ENCODE measurements at places on chromosomes 16 and 17. TPM values are rescaled to one million over a fixed set of nuclear protein-coding genes. Genes with fewer than 3 reads are reported as not detected.

- DNase-seq: no peak
These were observed 152.5 kb downstream of the XYLT1 start for GRCh38 chr16:17318238-17318637.

DNA sequence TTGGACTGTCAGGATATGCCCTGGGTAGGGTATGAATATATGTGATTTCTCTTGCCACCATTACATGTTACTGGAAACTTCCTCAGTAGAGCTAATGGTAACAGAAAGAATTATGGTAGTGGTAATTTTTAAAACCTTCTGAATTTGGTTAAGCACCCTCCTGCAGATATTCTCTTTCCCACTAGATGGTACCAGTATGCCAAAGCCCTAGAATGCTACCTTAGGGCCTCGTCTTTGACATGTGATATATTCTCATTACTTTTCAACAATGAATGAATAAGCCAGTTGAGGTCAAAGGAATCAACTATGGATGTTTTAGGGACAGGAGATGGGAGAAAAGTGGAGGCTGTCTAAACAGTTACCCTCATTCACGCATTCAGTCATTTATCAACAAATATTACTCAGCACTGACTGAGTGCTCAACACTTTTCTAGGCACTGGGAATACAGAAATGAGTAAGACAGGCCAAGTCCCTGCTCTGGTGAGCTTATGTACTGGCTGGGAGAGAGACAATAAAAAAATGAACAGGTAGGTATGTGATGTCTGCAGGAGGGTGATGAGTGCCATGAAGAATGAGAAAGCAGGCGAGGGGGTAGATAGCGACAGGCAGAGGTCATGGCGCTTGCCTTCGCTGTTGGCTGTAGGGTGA, 14.7 kb downstream of the CDH13 start:
- no peak for DNase-seq

GRCh38 chr17:10417431-10417830, 4.3 kb downstream of the MYH8 start:
- no peak for DNase-seq

DNA sequence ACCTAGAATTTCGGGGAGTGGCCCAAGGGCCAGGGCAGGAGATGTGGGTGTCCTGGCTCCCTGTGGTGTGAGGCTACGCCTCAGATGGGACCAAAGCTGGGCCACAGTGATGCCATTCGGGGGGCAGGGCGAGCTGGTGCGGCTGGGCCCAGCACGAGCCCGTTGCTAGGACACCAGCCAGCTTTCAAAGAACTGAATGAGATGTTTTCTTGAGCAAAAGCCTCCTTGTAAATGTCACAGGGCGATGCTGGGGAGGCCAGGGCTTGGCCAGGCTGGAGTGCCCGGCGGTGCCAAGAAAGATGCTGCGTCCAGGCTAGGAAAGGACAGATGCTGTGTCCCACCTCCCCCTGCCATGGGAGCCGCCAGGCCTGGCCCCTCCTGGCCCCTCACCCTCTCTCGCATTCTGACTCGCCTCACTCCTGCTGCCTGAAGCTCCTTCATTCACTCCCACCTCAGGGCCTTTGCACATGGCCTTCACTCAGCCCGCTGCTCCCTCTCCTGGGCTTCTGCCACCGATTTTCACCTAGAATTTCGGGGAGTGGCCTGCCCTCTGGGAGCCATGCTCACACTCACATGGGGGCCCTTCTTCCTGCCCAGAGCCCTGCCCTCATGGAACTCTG, 39.1 kb downstream of the CPNE2 start:
- no peak for DNase-seq

GRCh38 chr17:79075861-79076406, 1.3 kb downstream of the ENGASE start:
- DNase-seq: no peak

Gene UMOD
- total RNA-seq: not detected

- DNase-seq: no peak
These were observed 10.6 kb downstream of the RAB40B start for GRCh38 chr17:82687871-82688270.

DNA sequence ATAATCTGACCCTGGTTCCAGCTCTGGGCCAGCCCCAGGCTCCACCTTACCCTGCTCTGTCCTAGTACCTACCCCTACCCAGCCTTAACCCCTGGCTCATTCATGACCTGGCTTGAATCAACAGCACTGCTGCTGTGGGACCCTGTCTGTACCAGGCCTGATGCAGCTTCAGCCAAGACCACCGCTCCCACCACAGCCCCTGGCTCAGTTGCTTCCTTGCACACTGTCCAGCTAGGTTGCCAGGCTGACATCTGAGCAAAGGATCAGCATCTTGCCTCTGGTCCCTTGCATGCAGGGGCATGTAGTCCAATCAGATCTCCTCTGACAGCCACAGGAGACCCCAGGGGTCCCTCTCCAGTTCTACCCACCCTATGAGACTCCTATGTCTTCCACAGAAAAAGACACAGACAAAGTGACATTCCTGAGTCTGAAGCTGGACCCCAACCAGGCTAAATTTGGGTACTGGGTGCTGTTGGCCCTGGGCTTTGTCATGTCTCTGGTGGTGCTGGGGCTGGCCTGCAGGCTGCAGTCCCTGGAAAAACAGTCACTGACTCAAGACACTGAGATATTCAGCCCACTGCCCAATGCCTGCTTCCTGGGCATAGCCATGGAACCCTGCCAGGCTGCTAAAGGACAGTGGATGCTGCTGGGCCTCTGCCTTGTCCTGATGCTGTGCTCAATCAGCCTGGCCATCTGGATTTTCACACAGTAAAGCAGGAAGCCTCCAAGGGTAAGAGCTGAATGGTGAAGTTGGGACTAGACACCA, 3.9 kb upstream of the KCNH6 start:
- DNase-seq: no peak

GRCh38 chr17:45127548-45128300, 4.6 kb downstream of the PLCD3 start:
- DNase-seq: no peak

- no peak for DNase-seq
These were observed 162.4 kb downstream of the PPM1E start for GRCh38 chr17:58918072-58918471.

GRCh38 chr17:9768381-9768934, 22.9 kb downstream of the DHRS7C start:
- peak; percentile 9 for DNase-seq

GRCh38 chr17:61376931-61377838, 22.5 kb upstream of the TBX2 start:
- no peak for DNase-seq

- no peak for DNase-seq
These were observed 41.2 kb downstream of the MEAK7 start for GRCh38 chr16:84463221-84463620.

Gene CNGB1
- total RNA-seq: 0.21 TPM

DNA sequence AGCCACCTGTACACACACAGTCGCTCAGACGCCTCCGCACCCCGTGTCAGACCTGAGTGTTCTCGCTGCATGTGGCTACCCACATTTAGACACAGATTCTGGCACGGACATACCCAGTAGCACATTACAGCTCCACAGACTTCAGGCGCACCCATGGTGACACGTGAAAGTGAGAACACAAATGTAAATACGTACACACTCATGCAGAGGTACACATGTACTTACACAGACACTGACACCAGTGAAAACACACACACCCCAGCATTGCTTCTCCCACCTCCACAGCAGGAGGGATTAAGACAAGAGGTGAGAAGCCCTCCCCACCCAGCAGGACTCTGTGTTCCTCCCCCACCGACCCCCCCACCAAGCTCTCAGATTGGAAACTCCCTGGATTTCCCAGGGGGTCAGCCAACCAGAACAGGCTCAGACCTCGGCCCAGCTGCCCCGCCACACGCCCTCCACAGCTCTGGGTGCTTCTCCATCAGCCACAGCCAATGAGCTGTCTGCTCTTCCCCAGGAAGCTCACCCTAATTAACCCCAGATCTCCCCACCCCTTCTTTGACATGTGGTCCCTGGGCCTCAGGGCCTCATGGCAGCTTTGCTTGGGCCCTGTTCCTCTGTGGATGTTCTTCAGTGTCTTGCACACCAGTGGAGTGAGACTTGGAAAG, 5.3 kb upstream of the FOXN1 start:
- DNase-seq: no peak

Gene ARL5C
- total RNA-seq: not detected

Gene CENPV
- 489 TPM for total RNA-seq

Gene DRC7
- 0.32 TPM for total RNA-seq

- DNase-seq: no peak
These were observed 22.0 kb downstream of the SP2 start for GRCh38 chr17:47918006-47918405.

GRCh38 chr17:48100160-48100559, 1.1 kb downstream of the CBX1 start:
- no peak for DNase-seq

DNA sequence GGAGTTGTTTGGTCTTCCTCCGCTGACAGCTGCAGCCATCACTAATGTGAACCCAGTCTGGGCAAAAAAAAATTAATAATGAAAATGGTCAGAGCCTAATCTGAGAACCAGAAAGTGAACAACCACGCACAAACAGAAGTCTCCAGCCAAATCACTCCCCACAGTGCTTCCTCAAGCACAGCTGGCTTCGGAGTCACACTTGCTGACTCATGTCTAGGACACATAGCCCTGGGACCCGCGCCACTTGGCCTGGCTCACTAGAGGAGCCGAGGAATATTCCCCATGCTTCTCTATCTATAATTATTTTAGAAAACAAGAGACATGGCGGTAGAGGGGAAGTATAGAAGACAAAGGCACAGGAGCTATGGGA, 109.1 kb downstream of the ZFHX3 start:
- no peak for DNase-seq

DNA sequence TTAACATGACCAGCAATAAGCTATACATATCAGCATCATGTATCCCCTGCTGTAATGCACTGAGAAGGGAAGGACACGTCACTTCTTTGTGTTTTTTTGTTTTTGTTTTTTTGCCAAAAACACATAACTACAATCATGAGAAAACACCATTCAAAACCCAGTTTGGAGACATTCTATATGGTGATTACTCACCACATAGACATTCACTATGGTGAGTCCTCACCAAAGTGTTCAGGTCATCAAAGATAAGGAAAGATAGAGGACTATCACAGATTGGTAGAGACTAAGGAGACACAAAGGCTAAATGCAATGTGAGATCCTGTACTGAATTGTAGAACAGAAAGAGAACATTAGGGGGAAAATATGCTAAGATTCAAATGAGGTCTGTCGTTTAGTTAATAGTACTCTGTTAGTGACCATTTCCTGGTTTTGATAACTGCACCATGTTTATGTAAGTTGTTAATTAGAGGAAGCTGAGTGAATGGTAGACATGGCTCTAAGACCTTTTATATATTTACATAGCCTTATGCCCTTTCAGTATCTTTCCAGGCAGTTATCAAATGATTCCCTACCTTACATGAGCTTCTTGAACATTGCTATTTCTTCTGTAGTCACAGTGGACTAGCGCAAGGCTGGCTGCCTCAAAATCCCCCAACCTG, 46.6 kb downstream of the PIK3R5 start:
- no peak for DNase-seq

DNA sequence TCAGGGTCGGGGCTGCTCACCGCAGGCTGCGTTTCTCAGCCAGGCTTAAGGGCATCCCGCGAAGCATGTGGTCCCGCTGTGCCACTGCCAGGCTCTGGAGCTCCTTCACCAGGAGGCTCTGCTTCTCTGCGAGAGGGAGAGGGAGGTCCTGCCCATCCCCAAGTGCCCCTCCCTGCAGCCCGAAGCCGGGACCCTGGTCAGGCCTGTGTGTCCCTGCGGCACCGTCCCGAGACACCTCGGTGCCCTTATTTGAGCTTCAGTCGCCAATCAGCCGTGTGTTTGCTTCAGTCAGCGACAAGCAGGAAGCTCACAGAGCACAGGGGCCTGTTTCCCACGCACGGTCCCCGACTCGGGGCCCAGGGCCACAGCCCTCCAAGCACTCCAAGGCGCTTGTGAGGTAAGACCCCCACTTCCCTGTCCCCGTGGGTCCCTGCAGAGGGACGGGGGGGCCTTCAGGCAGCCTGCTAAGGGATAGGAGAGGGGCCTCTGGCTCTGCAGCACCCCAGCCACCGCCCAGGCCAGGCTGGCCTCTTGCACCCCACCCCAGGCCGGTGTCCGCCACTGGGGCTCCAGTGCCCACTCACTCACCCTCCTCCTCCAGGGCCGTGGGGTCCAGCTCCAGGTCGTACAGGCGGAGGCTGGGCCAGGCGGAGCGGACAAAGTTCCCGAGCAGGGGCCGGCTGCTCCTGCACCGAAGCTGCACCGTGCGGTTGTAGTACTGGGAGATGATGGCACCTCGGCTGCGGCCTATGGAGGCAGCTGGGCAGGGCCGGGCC, 3.2 kb downstream of the TMC6 start:
- DNase-seq: no peak

GRCh38 chr16:26567356-26567755, 499.4 kb upstream of the C16orf82 start:
- no peak for DNase-seq

GRCh38 chr17:59027750-59028149, 78.9 kb downstream of the TRIM37 start:
- DNase-seq: no peak

DNA sequence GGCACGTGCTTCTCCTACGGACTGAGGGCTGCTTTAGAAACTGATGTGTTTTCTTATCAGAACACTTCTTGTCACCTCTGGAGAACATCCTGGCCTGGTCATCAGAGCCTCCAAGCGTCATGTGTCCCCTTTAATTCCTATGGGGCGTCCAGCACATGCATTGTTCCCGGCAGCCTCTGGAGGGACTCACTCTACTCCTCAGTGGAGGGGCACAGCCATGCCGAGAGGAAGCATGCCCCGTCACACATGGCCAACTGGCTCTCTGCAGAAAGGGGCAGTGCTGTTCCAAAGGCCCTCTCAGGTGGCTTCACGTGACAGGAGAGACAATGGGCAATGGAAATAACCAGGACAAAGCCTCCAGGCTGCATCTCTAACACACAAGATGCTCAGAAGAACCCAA, 31.8 kb downstream of the CDRT15L2 start:
- DNase-seq: no peak

DNA sequence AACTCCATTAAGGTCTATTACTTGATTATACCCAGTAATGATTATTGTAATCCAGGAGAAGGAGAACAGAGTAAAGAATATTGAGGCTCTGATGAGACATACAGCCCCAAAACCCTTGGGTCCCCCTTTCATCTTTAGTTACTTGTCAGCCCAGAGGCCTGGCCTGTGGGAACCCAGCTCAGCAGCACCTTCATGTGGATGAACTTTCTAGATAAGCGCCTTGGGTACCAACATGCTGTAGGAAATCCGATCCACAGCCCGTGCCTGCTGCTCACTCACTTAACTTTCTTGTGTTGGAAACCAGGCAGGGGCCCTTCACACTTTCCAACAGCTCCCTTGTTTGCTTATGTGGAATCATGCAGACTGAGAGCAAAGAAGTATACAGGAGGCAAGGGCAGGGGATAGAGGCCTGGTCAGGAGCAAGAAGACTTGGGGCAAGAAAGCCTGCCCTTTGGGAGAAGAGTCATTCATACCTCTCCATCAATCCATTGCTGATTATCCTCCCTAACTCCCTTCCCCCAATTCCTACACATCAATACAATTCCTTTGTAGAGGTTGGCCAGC, 64.0 kb upstream of the SOX9 start:
- no peak for DNase-seq

Measured in neural crest cell (in vitro differentiated cells).